Stimulated activated naive B cell treated with anti-CD40 and anti-IgM and Interleukin-4, amounts not matched to agents 10 μg/mL and 1 μg/mL and 100 μg/mL, for 72 hours (primary cell): ENCODE measurements at places on chromosomes 7 and 10.

GRCh38 chr7:111647881-111648280 lies 85.6 kb upstream of the IMMP2L start:
- no peaks in the 10 kb centered on the region for H3K36me3 ChIP-seq
- no peak overlapping the region for H3K27ac ChIP-seq
- no peak overlapping the region for H3K4me3 ChIP-seq
- H3K4me1 ChIP-seq: no peaks in the 10 kb centered on the region

DNA sequence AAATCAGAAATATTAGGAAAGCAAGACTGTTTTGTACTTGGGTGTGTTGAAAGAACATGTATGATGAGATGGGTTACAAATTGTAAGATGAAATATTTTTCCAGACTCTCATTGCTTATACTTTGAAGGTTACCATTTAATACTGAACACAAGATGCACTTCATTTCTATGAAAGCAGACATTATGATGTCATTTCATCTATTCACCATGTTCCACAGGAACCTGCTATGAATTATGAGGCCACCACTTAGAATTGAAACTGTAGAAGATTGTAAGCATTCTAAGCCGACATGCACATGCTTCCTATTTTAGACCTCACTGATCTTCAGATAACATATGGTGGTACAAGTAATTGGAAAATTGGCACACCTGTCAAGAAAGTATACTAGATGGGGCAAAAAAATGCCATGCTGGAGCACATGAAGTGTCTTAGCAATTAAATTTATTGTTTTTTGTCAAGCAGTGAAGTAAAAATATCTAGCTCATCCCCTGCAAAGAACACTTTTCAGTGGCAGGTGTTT lies 195.0 kb downstream of the PHF14 start:
- DNase-seq: no peak
- H3K4me3 ChIP-seq: no peak overlapping the region
- no peaks in the 10 kb centered on the region for H3K4me1 ChIP-seq
- H3K36me3 ChIP-seq: peaks cover 7% of the 10 kb centered on the region

DNA sequence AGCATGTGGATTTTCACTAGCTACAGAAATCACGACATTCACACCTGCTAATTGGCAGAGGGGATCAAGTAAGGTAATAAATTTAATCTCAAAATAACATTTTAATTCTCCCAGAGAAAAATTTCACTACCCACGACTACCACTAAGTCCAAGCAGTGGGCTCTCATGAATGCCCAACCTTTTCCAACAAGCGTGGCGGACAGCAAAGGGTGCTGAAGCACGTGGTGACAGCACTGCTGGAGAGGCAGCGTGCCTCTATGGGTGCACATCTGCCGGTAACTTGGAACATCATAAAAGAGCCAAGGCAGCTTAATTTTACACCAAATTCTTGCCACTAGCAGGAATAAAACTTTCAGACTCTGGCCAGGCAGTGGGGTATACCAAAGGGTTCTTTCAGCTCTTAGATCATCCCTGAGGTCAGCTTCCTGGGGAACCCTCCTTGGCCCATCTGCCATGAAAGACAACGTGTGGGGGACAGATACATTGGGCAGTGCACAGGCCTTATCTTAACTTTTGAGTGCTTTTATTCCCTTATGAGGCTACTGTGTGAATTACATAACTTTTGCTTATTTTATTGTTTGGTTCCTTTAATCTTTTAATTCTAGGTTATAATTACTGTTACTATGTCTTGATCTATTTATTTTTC lies 206.7 kb upstream of the KCTD7 start:
- H3K27me3 ChIP-seq: no peaks in the 10 kb centered on the region
- no peak for DNase-seq
- H3K4me3 ChIP-seq: no peak overlapping the region
- H3K4me1 ChIP-seq: no peaks in the 10 kb centered on the region
- H3K27ac ChIP-seq: no peak overlapping the region
- peaks cover 35% of the 10 kb centered on the region for H3K36me3 ChIP-seq

DNA sequence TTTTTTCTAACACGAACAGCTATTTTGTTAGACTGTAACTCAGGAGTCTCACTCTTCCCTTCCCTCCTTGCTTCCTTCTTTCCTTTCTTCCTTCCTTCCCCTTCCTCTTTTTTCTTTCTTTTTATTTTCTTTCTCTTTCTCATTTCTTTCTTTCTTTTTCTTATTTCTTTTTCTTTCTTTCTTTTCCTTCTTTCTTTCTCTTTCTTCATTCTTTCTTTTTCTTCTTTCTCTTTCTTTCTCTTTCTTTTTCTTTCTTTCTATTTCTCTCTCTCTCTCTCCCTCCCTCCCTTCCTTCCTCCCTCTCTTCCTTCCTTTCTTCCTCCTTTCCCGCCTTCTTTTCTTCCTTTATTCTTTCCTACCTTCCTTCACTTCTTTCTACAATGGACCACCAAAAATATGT lies 1443.0 kb upstream of the LRRTM3 start:
- H3K36me3 ChIP-seq: no peaks in the 10 kb centered on the region
- no peaks in the 10 kb centered on the region for H3K27me3 ChIP-seq
- H3K27ac ChIP-seq: no peak overlapping the region
- DNase-seq: no peak

DNA sequence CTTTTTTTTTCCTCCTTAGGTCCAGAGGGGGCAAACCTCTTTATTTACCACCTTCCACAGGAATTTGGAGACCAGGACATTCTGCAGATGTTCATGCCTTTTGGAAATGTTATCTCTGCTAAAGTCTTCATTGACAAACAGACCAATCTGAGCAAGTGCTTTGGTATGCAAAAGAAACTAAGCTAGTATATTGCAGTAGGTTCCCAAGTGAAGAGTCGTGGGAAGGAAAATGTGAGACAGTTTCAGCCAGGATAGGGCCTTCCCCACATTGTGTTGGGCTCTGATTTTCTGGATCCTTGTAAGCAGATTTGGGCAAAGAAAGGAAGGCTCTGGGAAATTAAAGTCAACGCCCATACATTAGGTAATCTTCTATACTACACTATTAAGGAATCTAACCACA lies 285.6 kb downstream of the USP6NL start:
- peak overlapping the region; percentile 84 for H3K27ac ChIP-seq
- H3K4me1 ChIP-seq: peaks cover 52% of the 10 kb centered on the region
- peaks cover 56% of the 10 kb centered on the region for H3K36me3 ChIP-seq
- no peak for DNase-seq
- H3K27me3 ChIP-seq: no peaks in the 10 kb centered on the region

DNA sequence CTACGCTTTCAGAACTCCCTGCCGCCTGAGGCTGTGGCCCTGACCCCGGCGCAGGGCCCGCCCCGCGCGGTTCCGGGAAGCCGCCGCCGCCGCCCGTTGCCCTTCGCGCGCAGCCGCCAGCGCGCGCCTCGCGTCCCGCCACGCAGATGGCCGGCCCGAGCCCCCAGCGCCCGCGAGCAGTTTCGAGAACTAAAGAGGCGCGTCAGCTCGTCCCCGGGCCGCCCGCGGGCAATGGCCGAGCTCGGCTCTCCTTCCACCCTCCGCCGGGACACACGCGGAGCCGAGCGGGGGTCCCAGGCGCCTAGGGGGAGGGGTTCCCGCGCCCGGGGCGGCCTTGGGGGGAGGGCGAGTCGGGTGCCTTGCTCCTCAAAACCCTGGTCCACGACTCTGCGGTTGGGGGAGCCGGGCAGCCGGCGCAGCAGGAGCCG lies 1.8 kb downstream of the HNRNPF start:
- H3K27ac ChIP-seq: peak overlapping the region; percentile 99
- peak; percentile 52 for DNase-seq
- H3K36me3 ChIP-seq: peaks cover 48% of the 10 kb centered on the region
- H3K4me1 ChIP-seq: peaks cover 25% of the 10 kb centered on the region
- H3K27me3 ChIP-seq: no peaks in the 10 kb centered on the region
